ENCODE measurements at places on chromosomes 2 and 18.

- DNase-seq, result no peak
Measured at GRCh38 chr2:105808423-105809096, 63.8 kb downstream of the NCK2 start.

GRCh38 chr2:120455390-120455789, 109.5 kb downstream of the INHBB start:
- no peak for DNase-seq

GRCh38 chr2:113977660-113978523, 88.0 kb downstream of the ACTR3 start:
- DNase-seq, result no peak

DNA sequence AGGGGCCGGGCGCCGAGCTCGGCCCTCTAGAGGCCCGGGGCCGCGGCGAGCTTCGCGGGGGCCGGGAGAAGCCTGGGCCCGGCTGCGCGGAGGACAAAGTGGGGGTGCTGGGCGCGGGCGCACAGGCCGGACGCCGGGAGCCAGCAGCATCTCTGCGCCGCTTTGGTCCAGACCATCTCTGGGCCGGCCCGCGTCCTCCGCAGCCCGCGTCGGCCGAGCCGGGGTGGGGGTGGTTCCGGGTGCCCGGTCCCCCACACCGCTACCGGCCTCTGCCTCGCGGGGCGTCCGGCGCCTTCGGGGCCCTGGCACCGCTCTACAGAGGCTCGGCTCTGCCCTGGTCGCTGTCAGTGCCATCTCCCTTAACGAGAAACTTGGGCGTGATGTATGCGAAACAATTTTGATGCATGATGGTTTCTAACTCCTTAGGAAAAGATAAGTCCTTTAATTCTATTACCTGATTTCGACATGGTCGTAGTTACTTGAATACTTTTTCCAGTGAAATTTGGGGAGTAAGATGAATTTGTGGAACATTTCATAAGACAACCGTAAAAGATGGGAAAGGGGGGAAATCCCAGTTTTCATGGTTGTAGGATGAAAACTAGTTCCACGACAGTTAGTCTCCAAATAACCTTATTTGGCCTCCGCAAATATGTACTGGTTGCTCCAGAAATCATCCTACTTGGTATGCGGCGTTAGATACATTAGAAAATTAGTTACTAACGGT, 562 bp downstream of the TWSG1 start:
- DNase-seq, result no peak

DNA sequence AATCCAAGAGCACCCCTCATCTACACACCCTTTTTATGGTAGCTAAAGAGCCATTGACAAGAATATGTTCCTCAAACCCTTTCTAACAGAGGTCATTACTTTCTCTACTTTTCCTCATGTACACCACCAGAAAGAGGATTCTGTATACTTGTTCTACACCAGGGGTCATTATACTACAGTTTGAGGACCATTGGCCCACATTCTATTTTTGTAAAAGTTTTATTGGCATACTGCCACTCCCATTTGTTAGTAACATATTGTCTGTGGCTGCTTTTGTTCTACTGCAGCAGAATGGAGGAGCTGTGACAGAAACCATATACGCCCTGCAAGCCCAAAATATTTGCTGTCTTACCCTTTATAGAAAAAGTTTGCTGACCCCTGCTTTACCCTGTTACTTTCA, 14.3 kb downstream of the HTR2B start:
- DNase-seq, result no peak

DNA sequence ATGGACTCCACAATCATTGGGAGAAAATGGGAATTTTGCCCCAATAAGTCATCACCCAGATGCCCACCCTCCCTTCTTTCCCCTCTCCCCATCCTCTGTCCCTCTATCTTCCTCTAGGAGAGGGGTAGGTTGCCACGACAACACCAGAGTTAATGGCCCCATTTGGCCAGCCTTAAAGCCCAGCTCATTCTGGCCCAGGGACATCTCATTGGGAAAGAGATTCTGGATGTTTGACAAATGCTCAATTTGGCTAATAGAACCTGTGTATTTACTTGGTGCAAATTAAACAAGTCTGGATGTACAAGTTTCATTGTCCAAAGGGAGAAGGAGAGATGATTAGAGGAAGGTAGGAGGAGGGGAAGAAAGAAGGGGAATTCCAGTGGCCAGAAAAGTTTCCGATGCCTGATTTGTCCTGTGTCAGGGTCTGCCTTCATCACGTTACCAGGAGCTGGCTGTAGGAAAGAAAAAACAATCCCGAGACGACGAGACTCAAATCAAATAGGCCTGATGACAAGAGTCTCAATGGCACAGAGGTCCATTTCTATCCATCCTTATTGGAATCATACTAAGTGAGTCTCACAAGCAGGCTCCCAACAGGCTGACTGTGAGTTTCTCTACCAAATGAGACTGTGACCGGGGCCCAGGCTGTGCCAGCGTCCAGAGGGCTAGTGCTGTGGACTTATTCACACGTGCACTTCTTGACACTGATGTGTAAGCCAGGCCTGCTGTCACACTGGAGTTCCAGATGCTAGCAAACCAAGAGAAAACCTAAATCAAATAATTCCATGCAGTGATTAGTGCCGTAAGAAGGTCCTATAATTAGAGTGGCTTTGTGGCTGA, 265.2 kb upstream of the APCDD1 start:
- DNase-seq, result no peak

GRCh38 chr2:179226203-179226960, 38.2 kb downstream of the SESTD1 start:
- no peak for DNase-seq

GRCh38 chr2:176325732-176326131, 56.5 kb downstream of the MTX2 start:
- DNase-seq, result no peak

DNA sequence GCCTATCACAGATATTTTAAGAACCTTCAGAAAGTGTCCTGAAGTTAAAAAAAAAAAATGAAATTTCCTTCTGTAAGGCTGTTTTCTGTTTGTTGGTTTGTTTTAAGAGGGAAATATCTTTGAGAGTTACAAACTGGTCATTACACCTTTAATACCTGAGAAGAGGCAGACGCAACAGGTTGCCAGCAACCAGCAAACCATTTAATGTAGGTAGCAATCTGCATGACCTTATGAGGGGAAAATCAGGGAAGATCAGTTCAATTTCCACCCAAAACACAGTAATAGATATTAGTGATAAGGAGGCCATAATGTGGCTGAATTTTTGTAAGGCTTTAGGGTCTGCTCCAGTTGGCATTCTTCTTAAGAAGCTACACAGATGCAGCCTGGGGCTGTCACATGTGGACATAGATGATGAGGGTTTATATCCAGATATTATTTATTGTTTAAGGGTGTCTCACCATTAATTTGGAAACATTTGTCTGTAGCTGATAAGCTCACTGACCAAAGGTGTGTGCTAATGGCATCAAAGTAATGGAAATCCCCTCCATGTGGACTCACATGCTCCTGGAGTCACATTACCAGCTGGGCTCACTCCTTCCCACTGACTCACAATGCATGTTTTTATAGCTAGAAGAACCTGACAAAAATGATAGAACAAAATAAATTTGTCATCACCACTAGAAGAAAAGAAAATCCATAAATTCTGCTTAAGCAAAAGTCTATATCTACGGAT, 83.5 kb upstream of the DTNA start:
- no peak for DNase-seq

GRCh38 chr18:51621864-51622160, 424.3 kb upstream of the MEX3C start:
- no peak for DNase-seq

- DNase-seq, result no peak
Measured at GRCh38 chr2:204909791-204910190, 364.5 kb downstream of the PARD3B start.

DNA sequence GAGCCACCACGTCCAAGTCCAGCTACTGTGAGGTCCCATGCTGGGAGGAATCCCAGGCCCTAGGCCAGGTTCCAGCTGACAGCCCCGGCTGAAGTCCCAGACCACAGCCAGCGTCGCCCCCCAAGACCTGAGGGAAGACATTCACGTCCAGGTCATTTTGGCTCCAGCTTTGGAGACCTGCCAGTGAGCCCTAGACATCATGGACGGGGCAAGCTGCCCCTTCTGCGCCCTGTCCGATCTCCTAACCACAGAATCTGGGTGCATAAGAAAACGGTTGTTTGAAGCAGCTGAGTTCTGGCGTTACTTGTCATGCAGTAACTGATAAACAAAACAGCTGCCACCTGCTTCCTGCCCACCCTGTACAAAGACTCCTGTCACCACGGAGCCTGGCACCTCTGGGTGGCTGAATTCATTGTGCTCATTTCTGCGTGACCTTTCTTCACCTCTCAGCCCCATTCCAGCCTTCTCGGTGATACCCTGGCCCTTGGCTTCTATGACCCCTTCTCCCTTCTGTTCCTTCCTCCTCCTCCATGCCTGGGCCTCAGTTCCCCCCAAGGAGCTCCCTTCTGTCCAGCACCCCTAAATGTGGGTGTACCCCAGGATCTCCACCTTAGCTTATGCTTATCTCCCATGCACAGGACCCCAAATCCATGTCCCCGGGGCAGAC, 72.6 kb upstream of the SMAD7 start:
- no peak for DNase-seq

- DNase-seq, result no peak
Measured at GRCh38 chr2:190807886-190808285, 72.7 kb upstream of the GLS start.

- no peak for DNase-seq
Measured at GRCh38 chr18:62663731-62664336, 51.5 kb upstream of the PHLPP1 start.

DNA sequence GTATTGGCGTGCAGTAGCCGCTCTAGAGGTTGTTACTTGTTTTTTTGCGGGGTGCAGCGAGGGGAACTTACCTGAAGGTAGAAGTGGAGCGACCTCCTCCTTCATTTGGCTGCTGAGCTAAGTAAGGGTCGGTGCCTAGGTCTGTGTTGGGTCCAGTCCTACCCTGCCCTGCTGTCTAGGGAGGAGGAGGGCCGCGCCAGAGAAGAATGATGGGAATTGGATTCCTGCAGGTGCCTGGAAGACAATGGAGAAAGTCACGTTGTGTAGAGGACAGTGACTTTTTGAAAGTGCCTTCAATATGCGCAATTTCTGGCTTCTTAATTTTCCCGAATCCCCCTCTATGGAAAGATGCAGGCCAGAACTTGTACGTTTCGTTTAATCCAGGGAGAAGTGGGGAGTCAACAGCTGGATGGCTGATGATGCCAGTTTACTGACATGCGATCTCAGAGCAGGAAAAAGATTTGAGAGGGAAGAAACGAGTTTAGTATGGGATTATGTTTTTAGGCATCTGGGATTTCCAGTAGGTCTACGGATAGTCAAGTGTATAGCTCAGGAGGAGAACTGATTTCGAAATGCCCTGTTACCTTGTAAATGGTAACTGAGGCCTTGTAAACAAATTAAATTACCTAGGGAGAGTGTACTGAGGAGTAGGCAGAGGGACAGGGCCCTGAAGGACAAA, 653 bp downstream of the MRPS9 start:
- DNase-seq, result no peak

GRCh38 chr18:8890957-8891464, 185.7 kb downstream of the MTCL1 start:
- DNase-seq, result no peak

- no peak for DNase-seq
Measured at GRCh38 chr2:47205576-47206141, 50.6 kb upstream of the STPG4 start.

GRCh38 chr18:30175061-30175574, 867.4 kb downstream of the DSC3 start:
- no peak for DNase-seq

GRCh38 chr2:55923982-55924321, 370 bp upstream of the EFEMP1 start:
- no peak for DNase-seq

GRCh38 chr2:205471776-205472175, 210.5 kb upstream of the NRP2 start:
- DNase-seq, result no peak

DNA sequence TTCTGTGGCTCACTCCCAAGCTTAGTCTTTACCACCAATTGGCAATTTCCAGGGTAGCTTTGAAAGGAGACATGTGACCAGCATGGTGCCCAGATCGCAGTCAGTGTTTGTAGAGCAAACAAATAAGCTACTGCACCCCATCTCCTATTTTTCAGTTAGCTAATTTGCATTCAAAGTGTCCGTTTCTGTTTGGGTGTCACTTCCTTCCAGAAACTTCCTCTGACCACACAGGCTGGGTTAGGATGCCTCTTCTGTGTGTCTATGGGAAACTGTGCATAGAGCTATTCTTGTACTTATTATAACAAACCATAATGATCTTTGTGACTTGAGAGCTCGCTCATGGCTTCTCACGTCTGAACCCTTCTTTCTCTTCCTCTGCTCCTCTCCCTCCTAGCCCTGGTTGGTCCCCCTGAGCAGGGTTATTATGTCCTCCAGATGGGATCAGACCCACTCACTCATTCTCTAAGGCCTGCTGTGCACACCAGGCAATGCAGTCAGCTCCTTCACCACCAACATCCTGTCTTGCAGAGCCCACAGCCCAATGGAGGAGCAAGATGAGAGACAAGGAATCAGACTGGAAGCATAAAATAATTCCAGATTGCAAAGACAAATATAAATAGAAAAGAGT, 101.2 kb upstream of the ALK start:
- no peak for DNase-seq

DNA sequence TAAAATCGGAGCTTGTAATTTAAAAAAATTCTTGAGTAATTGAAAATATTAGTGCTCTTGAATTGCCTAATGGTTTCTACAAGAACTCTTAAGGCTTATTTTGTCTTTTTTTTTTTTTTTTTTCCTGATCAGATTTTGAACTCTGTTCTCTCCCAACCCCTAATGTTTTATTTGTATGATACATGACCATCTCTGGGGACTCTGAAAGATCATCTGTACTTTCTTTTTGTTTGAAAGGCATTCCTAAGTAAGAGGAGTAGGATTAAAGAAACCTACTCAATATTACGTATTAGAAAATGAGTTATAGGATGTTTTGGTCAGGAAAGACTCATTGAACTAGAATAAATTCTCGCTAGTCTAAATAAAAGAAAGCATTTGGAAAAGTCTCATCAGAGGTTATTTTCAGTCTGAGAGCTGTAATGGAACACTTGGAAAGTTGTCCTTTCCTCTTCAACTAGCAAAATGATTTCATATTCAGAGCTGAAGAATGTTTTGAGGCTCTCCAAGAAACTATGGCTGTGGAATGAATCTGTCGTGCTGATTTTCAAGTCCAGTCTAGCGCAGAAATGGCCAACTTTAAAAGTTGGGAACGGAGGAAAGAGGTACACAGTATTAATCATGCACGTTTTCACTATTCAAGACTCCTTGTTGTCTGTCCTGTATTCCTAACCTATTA, 182.7 kb downstream of the PRPF40A start:
- DNase-seq, result no peak

DNA sequence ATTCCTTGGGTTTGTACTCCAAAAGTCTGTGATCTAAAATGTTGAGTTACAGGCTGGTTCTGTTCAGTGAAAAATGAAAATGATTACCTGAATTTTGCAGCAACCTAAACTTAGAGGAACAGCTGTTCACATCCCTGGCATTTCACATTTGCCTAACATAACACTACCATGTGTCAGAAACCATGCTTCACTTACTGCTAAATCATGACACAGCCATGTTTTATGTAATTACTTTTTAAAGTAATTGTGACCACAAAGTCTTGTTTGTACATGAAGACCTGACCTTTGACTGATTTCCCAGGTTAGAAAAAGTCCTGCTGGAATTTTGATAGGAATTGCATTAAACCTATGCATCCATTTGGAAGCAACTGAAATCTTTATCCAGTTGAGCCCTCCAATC, 79.1 kb downstream of the FAM168B start:
- DNase-seq, result no peak

- DNase-seq, result no peak
Measured at GRCh38 chr18:25517881-25518715, 166.1 kb upstream of the ZNF521 start.

All from D721Med (cell line).